BJ (cell line): ENCODE measurements at places on chromosomes 5 and 9. TPM values are rescaled to one million over a fixed set of nuclear protein-coding genes. Genes with fewer than 3 reads are reported as not detected.
A peak's percentile ranks its signal among the peaks of the same experiment; 100 is the strongest.

GRCh38 chr5:116766470-116766947 lies 191.9 kb upstream of the SEMA6A start:
- DNase-seq = no peak

GRCh38 chr5:1282131-1282992 lies 12.5 kb downstream of the TERT start:
- no peak for DNase-seq

- DNase-seq = no peak
Observed at GRCh38 chr5:78593465-78593864, 55.1 kb downstream of the LHFPL2 start.

GRCh38 chr5:112532654-112533360 lies 113.7 kb upstream of the EPB41L4A start:
- no peak for DNase-seq

DNA sequence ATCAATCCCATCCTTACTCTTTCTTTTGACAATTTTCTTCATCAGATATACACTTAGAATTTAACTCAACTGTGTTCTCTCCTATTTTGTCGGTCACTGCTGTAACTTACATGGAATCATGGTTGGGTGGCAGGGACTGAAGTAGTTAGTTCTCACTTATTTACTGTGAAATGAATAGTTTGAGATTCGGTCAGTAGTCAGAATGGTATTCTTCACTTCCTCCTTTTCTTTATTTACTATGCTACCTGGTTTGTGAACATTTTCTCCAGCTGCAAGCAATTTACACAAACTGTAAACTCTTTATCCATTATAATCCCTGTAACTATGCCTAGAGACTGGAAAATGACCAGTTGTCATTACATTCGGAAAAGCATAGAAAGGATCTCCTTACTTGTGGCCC lies 41.5 kb upstream of the GDNF start:
- DNase-seq = no peak

LTC4S gene
- 0.49 and 0.88 TPM in 2 replicates for polyA plus RNA-seq

- peak; percentile 76 for DNase-seq
Observed at GRCh38 chr5:169856571-169856970, 123.7 kb downstream of the INSYN2B start.

DNA sequence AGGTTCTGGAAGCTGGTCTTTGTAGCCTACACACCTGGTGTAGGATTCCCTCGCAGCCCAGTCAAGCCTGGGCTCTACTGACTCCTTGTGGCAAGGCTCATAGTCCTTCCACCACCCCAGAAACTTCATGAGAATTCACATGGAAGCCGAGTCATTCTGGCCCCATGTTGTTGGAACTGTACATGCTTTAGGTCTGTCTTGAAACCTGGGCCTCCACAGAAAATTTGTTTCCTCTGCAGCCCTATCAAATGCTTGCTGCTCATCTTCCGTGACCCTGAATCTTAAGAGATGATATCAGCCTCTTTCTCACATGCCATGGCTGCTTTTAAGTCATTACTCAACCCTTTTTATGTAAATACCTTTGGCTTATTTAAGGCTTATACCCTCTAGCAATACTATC lies 113.4 kb upstream of the GRHPR start:
- peak; percentile 42 for DNase-seq
